ENCODE measurements at places on chromosomes 4 and X. TPM values are rescaled to one million over a fixed set of nuclear protein-coding genes. Genes with fewer than 3 reads are reported as not detected.

ABCB7 gene
- 23.6 TPM for total RNA-seq

RFC1 gene
- total RNA-seq, result 13.4 TPM

MAGEA8 gene
- not detected for total RNA-seq

TBC1D9 gene
- 5.4 TPM for total RNA-seq

CNKSR2 gene
- total RNA-seq, result 0.34 TPM

ZMAT1 gene
- total RNA-seq, result 0.71 TPM

CFAP47 gene
- total RNA-seq, result not detected

ZAR1 gene
- total RNA-seq, result not detected

- DNase-seq, result no peak
- no peaks in the 10 kb centered on the region for H3K27me3 ChIP-seq
- no peak overlapping the region for H3K4me3 ChIP-seq
Observed at GRCh38 chrX:32041181-32041580, 969.3 kb upstream of the FTHL17 start.

DNA sequence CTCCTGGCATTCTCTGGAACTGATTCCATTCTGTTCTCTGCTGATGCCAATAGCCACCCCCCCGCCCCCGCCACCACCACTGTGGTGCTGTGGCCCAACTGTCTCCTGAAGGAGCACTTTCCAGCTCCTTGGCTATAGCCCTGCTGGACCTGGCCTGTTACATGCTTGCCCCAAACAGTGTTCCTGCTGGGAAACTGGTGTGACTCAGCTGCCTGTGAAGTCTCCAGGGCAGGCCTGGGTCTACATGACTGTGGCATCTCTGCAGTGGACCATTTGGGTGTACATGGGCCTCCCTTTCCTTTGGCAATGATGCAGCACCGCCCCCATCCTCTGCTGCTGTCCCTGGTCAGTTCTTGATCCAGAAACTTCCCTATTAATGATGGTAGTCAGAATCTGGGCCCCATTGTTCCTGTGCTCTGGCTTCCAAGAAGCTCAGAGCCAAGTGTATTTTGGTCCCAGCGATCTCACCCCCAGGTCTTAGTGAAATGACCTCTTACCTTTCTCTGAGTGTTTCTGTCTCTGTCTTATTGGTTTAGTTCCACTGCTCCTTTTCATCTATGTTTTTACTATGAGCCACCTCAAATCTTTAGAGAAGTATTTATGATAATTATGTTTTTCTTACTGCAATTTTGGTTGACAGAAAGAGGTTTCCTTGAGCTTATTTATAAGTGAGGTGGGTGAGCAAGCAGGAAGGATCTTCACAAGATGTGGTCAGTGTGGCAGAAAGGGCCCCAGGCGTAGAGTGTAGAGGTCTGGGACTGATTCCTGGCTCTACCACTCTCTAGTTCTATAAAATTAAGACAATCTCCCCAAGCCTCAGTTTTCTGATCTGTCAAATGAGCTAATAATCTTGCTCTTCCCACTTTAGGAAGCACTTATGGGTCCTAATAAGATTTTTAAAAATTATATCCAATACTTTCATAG lies 210.7 kb upstream of the EOLA2 start:
- H3K27ac ChIP-seq, result no peak overlapping the region
- H3K4me3 ChIP-seq, result no peak overlapping the region
- H3K36me3 ChIP-seq, result no peaks in the 10 kb centered on the region
- no peaks in the 10 kb centered on the region for H3K4me1 ChIP-seq
- DNase-seq, result no peak

DNA sequence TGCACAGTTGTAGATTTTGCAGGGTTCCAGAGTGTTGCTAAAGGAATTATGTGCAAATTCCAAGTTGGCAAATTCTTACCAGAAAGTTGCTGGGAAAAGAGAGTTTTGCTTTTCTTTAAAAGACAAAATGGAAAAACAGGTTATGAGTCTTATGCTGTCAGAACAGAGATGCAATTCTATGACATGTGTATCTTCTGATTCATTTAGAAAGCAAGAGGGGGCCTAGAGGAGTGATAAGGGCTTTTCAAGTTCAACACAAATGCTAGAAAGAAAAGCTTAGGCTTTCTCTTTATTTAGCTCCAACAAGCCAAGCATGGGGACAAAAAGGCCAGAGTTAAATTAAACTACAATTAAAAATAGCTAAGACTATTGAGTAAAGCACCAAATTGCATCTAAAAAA lies 72.4 kb upstream of the GATB start:
- H3K36me3 ChIP-seq, result no peaks in the 10 kb centered on the region
- no peaks in the 10 kb centered on the region for H3K4me1 ChIP-seq
- no peak overlapping the region for H3K4me3 ChIP-seq
- no peak for DNase-seq
- H3K27me3 ChIP-seq, result no peaks in the 10 kb centered on the region
- no peak overlapping the region for H3K27ac ChIP-seq

DNA sequence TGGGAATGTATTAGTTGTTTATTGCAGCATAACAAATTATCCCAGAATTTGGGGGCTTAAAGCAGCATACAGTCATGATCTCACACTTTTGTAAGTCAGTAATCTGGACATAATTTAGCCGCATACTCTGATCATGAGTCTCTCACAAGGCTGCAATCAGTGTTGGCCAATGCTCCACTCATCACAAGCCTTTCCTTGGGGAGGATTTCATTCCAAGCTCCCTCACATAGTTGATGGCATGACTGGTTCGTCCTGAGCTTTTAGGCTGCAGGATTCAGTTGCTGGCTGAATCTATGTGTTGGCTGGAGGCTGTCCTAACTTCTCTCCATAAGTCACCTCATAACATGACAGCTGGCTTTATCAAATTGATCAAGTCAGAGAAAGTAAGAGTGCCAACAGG lies 1568.6 kb upstream of the PCDH7 start:
- no peaks in the 10 kb centered on the region for H3K4me1 ChIP-seq
- H3K27me3 ChIP-seq, result no peaks in the 10 kb centered on the region
- no peak overlapping the region for H3K4me3 ChIP-seq
- DNase-seq, result no peak
- no peak overlapping the region for H3K27ac ChIP-seq

DNA sequence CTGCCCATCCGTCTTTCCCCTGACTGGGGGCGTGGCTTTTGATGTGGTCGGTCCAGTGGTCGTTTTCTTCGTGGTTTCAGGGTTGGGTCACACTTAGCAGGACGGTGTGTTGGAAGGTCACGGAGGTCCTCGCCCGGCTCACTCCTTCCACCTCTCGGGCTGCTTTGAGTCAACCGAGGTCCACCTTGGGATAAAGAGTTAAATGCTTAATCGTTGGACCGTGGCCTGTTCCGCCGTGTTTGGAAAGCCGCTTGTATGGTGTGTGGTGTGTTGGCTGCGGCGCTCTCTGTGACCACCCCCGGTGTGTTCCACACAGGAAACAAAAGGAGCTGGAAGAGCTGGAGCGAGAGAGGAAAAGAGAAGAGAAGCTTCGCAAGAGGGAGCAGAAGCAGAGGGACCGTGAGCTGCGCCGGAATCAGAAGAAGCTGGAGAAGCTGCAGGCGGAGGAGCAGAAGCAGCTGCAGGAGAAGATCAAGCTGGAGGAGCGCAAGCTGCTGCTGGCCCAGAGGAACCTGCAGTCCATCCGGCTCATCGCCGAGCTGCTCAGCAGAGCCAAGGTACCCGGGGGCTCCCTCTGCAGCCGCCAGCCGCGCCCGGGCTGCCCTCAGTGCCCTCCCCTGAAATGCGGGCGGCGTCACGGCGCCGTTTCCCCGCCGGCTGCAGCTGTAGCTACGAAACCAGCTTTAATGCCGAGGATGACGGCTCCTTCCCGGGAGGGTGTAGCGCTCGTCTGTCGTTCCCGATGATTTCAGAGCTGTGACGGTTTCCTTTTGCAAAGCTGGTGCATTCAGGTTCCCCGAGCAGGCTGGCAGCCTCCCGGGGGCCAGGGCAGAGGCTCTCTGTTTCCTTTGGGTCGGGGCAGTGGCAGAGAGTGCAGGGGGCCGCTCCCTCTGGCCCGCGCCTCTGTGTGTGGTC lies 7.7 kb downstream of the AKAP17A start:
- no peaks in the 10 kb centered on the region for H3K4me1 ChIP-seq
- no peak overlapping the region for H3K27ac ChIP-seq
- no peak for DNase-seq
- H3K36me3 ChIP-seq, result peaks cover 89% of the 10 kb centered on the region
- H3K27me3 ChIP-seq, result no peaks in the 10 kb centered on the region

DNA sequence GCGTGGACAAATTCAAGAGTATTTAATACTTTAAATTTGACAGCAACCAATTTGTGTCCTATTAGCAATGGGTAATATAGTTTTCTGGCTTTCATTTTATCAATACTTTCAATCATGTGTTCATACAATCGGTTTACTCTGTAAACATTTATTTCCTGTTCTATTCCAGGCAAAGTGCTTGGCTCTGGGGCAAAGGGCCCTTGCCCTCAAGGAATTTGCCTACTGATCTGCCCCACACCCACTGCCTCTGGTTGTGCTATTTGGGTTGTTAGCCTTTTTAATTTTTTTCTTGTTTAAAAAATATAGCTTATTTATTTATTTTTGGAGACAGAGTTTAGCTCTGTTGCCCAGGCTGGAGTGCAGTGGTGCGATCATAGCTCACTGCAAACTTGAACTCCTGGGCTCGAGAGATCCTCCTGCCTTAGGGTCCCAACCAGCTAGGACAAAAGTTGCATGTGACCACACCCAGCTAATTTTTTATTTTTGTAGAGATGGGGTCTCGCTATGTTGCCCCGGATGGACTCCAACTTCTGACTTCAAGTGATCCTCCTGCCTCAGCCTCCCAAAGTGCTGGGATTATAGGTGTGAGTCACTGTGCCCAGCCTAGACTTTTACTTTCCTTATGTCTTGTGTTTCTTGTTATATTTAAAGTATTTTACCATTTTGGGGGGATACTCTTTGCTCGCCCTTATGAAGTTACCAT lies 30.7 kb upstream of the CBR4 start:
- no peaks in the 10 kb centered on the region for H3K4me1 ChIP-seq
- H3K36me3 ChIP-seq, result no peaks in the 10 kb centered on the region
- no peak overlapping the region for H3K27ac ChIP-seq
- DNase-seq, result no peak

DNA sequence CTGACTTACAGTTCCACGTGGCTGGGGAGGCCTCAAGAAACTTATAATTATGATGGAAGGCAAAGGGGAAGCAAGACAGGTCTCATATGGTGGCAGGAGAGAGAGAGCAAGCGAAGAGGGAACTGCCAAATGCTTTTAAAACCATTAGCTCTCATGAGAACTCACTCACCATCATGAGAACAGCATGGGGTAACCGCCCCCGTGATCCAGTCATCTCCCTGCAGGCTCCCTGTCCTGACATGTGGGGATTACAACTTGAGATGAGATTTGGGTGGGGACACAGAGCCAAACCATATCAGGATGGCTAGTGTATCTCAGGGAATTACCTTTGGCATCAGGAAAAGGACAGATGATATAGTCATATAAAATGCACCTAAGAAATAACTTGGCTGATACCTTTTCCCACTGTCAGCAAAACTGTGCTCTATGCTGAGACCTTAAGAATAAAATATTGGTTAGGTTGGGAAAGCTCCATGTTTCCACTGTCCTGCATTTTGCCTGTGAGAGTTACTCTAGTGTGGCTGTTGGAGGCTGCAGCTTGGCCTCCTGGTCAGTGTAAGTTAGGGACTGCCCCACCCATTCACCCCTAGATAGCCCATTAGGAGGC lies 110.3 kb downstream of the UCHL1 start:
- H3K27me3 ChIP-seq, result no peaks in the 10 kb centered on the region
- H3K36me3 ChIP-seq, result no peaks in the 10 kb centered on the region
- no peak overlapping the region for H3K4me3 ChIP-seq
- peaks cover 73% of the 10 kb centered on the region for H3K4me1 ChIP-seq
- H3K27ac ChIP-seq, result peak overlapping the region; percentile 61

DNA sequence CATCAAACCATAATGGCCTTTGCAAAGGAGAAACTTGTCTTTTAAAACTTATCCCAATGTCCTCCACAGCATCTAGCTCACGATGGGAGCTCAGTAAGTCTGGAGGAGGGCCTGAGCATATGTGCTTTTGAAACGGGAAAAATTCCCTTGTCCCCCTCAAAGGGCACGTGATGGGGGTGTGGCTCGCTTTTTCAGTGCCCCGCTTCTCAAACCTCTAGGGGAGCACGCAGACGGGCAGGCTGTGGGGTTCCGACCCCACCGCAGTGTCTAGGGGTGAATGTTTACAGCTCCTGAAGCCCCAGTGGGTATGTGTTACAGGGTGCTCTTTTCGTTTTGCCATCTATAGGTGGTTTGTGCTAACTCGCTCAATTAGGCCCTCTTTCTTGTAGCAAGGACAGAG lies 31.2 kb downstream of the SLITRK2 start:
- H3K4me3 ChIP-seq, result no peak overlapping the region
- H3K36me3 ChIP-seq, result no peaks in the 10 kb centered on the region
- no peak for DNase-seq
- no peaks in the 10 kb centered on the region for H3K27me3 ChIP-seq
- H3K27ac ChIP-seq, result no peak overlapping the region

DNA sequence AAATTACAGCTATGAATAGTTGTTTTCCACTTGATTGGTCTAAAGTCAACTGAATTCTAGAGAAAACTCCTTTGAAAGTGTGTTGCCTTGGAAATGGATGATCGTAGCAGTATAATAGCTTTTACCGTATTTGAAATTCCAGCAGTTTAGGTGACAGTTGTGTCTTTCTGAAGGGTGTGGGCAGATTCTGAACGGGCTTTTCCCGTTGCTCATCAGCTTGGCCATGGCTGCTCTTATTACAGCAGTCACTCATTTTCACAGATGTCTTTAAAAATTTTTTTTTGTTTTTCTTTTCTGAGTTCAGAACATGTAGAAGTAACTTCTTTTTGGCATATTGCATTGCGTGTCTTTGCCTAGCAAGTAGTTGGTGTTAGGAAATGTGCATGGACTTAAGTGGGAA lies 69.6 kb upstream of the SLC4A4 start:
- no peak for DNase-seq
- peaks cover 5% of the 10 kb centered on the region for H3K4me1 ChIP-seq
- no peaks in the 10 kb centered on the region for H3K27me3 ChIP-seq

DNA sequence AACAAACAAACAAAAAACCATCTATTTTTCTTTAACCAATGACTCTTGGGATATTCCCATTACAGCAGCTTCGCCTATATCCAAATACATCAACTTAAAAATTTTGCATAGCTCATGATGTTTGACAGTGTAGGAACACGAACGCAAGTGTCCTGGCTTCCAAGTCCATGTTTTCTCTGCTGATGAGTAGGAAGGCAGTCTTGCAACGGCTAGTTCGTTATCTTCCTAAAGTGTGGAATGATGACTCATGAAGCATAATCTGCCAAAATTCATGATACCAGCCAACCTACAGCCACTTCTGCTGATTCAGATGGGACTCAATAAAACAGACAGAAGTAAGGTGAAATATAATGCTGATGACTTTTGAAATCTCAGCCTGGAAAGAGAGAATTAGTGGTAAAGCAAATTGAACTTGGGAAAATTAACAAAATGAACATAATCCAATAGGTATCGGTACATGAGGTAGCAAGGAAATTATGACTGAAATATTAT lies 6.4 kb upstream of the SEPTIN11 start:
- H3K36me3 ChIP-seq, result no peaks in the 10 kb centered on the region
- H3K4me1 ChIP-seq, result peaks cover 21% of the 10 kb centered on the region
- no peak overlapping the region for H3K27ac ChIP-seq
- H3K27me3 ChIP-seq, result no peaks in the 10 kb centered on the region
- no peak for DNase-seq

- H3K4me3 ChIP-seq, result no peak overlapping the region
- no peak overlapping the region for H3K27ac ChIP-seq
- no peaks in the 10 kb centered on the region for H3K36me3 ChIP-seq
- H3K27me3 ChIP-seq, result no peaks in the 10 kb centered on the region
Observed at GRCh38 chr4:44558031-44558605, 93.3 kb downstream of the YIPF7 start.
